CD4-positive, alpha-beta T cell treated with Interferon alpha-2 for 1 hour (primary cell): ENCODE measurements at places on chromosomes 1 and 21.

DNA sequence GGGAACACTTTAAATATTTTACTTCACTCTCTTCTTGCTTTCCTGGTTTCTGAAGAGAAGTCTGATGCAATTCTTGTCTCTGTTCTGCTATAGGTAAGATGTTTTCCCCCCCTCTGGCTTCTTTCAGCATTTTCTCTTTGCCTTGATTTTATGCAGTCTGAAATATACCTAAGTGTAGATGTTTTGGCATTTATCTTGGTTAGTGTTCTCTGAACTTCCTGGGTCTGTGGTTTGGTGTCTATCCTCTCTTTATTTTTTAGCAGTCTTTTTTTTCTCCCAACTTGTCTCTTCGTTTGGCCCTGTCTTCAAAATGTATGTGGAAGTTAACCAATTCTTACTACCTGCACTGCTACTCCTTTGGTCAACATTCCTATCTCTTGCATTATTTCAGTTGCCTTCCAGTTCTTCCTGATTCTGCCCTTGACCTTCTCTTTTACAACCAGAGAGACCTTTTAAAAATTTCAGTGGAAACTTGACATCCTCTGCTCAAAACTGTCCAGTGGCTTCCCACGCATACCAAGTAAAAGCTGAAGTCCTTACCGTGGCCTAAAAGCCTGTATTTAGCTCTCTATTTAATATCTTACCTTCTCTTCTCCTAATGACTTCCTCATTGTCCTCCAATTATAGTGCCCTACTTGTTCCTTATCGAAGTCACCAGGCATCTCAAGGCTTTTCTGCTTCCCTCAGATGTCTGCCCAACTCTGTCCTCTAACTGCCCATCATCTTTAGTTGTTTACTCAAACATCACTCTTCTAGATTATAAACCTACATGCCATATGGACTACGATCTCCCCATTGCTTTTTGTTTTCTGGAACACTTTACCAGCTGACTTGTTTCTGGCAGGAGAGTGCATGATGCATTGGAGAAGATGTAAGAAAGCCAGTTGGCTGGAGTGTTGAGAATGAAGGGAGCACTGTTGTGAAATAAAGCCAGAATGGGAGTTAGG is 40.9 kb downstream of the RAP1A start:
- DNase-seq: peak; percentile 18

DNA sequence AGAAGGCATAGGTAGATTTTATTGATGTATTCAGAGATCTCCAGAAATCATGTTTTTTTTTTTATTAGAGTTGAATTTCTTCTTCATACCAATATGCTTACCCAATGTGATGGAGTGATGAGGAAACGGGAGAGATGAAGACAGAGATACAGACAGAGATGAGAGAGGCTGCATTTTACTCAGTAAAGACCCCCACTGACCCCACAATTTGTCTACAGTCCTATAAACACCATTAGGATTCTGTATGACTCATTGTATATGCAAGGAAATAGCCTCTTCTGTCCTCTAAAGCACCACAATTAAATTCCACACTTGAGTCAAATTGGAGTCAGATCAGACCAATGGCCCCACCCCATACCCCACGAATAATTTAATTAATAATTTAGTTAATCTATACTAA is 44.0 kb downstream of the RUNX1 start:
- DNase-seq: no peak

GRCh38 chr1:109495738-109496137 is 1.8 kb downstream of the CYB561D1 start:
- no peak for DNase-seq

- peak; percentile 17 for DNase-seq
Observed at GRCh38 chr1:182615468-182616129, 11.4 kb upstream of the RGS16 start.

DNA sequence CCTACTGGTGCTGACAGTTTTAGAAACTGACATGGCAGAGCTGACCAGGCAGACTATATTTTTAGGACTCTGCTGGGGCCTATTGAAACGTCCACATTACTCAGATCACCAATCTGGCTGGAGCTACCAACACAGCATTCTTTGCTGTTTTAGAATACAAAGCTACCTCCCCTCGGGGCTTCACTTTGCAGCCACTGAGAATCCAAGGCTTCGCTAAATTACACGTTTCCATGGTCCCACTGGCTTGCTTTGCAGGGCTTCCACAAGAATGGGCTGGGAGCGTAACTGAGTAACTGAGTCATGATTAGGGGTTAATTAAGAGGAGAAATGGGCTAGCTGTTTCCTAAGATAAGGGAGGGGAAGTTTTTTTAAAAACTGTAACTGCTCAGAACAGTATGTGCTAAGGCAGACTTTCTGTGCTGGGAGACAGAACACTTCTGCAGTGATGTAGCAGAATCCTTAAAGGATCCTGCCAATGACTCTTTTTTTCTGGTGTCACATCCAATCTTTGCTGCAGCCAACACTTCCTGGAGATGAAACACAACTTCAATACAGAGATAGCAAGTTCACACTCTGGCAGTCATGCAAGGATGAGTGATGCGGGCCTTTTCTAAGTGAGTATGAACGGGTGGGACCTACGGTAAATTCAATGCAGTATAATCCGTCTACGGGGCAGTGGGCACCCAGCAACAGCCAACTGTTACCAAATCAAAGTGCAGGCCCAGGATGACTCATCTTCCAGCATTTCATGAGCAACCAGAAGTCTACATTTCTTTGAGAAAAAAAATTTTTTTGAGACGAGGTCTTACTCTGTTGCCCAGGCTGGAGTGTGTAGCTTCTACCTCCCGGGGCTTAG is 21.5 kb downstream of the NDUFS5 start:
- no peak for DNase-seq

DNA sequence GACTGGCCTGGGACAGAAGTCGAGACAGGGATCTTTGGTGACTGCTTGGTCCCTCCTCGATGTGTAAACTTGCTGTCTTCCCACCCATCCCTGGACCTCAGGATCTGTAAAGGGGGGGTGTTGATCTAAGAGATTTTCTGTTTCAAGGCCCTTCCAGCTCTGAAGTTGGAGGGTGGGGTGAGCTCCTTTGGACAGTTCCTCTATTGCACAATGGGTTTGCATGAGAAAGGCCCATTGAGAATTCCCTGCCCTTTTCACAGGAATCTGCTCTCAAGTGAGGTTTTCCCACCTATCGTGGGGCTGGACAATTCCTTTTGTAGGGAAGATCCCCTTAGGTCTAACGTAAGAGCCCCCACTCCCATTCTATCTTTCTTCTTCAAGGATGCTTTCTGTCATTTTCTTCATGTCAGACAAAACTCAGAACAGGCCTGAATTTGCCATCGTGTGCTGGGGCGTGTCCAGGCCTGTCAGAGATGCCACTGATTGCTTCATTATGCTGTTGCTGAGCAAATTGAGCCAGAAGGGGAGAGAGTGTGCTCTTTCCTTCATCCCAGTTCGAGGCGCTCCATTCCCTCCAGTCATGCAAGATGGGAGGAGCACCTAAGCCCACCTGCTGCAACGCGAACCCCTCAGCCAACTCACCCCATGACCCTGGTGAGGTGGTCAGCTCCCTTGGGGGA is 149.9 kb upstream of the IGSF21 start:
- no peak for DNase-seq

- no peak for DNase-seq
Observed at GRCh38 chr1:189654906-189655305, 822.8 kb downstream of the BRINP3 start.

DNA sequence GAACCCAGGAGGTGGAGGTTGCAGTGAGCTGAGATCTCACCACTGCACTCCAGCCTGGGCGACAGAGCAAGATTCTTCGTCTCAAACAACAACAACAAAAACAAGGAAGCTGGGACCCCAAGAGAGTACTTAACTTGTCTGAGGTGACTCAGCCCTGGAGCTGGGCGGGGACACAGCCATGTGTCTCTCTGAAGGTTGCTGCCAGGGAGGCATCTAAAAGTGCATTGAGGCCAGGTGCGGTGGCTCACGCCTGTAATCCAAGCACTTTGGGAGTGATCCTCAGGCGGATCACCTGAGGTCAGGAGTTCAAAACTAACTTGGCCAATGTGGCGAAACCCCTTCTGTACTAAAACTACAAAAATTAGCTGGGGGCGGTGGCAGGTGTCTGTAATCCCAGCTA is 7.7 kb downstream of the IFI6 start:
- DNase-seq: peak; percentile 16

DNA sequence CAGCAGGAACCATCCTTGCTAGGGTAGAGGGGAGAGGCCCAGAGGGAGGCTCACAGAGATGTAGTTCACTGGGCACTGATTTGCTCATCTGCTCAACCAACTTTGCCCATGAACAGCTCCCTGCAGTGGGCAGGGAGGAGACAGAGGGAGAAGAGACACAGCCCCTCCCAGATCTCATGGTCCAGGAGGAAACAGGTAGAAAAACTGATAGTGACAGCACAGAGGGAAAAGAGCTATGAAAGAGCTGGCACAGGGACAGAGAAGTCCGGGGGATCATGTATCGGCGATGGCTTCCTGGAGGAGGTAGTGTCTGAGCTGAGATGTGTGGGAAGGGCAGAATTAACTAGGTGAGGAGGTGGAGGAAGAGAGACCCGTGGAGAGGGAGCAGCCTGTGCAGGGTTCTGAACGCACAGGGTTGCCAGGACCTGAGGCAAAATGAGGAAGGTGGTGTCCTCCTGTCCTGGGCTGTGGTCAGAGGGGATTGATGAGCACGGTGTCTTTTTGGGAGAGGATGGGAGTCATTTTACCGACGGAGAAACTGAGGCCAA is 85.9 kb downstream of the PTPRU start:
- DNase-seq: no peak

DNA sequence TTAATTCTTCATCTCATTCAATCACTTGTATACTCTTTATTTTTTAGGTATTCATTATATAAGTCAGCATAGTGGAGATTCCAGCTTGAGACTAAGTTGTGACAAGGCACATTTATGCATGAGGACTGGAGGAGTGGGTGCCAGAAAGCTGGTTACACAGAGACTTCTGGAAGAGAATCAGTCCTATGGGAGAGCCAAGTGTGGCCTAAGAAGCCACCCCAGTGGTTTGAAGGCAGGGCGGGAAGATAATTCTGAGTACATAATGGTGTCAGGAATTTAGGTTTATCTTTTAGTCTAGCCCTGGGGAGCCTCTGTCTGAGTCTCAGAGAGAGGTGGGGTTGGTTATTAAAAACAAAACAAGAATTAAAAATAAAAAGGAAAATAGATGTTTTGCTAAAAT is 83.0 kb downstream of the SPAG17 start:
- no peak for DNase-seq

GRCh38 chr1:112537456-112537855 is 28.7 kb downstream of the WNT2B start:
- DNase-seq: no peak

- peak; percentile 73 for DNase-seq
Observed at GRCh38 chr1:26993237-26994019, at the start of gene TRNP1. Gene TRNP1 (plus strand): TSS chr1:26993692. CDS start chr1:26993787, 95 bp downstream.

GRCh38 chr1:66490816-66491215 is 43.1 kb upstream of the SGIP1 start:
- no peak for DNase-seq

DNA sequence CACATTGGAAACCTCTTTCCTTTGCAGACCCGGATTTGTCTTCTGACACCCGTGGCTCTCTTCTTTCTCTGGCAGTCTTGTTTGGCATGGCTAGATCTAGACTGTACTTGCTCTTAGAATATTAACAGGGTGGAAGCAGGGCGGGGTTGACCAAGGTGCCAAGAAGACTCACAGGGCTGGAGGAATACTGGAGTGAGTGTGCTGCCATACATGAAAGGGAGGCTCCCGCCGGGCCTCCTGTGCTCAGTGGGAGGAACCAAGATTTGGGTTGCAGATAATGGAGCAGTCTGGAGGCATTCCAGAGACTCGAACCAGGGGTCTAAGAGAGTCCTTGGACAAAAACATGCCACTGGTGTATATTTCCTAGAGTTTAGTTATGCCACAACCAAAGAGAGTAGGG is 27.6 kb upstream of the SNX27 start:
- no peak for DNase-seq
